ENCODE measurements at places on chromosomes 1 and 21.

DNA sequence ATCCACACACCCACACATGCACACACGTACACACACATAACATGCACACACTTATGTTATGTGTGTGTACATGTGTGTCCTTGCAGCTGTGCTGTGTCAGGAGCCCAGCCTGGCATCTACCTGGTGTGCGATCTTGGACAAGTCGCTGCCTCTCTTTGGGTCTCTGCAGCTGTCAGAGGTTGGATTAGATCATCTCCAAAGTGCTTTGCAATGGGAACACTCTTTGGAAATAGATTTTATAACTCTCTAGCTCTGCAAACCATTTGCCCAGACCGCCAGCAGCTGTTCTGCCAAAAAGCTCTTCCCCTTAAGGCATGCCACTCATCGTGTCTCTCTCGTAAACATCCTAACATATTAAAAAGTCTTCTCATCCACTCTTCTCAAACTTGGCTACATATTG lies 4.7 kb downstream of the PKP1 start:
- DNase-seq = no peak

DNA sequence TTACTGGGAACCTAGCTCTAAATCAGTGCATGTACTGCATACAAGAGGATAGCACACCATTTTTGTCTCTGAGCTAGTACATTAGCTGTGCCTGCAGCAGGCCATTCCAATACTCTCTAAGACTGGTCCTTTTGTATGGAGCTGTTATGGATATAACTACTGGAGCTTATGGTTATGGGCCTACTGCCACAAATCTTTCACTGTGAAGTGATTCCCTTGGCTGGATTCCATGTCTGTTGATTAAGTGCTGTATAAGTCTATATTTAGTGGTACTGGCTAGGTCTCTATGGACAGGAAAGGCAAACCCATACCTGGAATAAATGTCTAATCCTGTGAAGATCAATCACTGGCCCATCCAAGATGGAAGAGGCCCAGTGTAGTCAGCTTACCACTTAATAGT lies 12.0 kb downstream of the ZFYVE9 start:
- no peak for DNase-seq

- DNase-seq = no peak
Observed at GRCh38 chr1:223748773-223749733, 36.7 kb downstream of the CAPN2 start.

DNA sequence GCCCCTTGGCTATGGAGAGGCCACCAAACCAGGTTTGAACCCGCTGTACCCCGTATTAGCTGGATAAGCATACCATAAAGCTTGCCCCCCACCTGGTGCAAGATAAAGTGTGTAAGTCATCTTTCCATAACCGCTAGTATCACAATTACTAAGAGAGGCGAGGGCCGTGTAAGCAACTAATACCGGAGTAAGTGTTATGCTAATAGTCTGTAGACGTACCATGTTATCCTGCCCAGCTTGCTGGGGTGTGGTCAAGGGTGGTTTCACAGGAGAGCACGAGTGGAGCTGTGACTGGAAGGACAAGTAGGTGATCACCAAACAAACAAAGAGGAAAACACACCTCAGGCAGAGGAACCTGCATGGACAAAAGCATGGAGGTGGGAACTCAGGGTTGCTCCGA lies 3.6 kb upstream of the TNFRSF1B start:
- no peak for DNase-seq

- DNase-seq = no peak
Observed at GRCh38 chr1:38559446-38560165, 300.0 kb downstream of the RRAGC start.

DNA sequence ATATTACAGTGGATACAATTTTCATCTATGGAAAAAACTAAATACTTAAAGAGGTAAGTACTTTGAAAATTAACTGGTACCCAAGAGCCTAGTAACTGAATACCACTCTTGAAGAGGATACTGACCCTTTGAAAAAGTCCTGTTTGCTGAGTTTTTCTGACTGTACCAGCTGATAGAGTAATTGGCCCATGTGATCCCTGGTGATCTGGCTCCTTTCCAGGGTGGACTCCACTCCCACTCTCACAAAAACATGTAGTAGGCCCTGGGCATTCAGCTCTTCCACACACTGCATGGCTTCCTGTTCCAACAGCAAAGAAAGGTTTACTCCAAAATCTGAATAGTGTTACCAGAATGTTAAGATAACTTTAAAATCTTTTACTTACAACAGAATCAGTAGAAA lies 53.6 kb upstream of the HP1BP3 start:
- DNase-seq = no peak

DNA sequence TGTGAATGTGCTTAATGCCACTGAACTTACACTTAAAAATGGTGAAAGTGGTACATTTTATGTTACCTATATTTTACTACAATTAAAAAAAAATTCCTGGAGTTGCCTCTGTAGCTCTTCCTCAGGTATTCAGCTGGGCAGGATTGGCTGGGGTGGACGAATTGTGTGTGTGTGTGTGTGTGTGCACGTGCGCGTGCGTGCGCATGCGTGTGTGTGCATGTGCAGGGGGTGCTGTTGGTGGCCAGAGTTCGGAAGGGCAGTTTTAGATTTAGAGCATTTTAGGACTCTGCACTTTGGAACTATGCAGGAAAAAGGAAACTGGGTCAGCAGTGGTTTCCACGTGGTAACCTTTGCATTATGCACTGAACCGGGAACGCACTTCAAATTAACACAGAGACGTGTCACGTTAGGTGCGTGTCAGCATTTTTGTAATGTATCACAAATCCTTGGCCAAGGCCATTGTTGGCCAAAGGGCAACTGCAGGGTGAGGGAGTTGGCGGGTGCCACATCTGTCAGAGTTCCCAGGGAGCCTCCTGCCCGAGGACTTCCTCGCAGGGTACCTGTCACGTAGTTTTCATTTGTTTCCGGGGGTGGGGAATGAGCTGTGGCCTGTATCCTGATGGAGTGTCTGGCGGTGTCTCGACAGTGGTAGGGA lies 312.8 kb downstream of the CAMTA1 start:
- no peak for DNase-seq

DNA sequence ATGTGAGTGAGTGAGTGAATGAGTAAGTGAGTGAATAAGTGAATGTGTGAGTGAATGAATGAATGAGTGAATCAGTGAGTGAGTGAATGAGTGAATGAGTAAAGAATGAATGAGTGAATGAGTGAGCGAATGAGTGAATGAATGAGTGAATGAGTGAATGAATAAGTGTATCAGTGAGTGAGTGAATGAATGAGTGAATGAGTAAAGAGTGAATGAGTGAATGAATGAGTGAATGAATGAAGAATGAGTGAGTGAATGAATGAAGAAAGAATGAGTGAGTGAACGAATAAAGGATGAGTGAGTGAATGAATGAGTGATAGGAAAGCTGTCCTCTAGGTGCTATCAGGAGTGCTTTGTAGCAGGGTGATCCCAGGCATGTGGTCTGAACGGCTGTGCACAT lies 35.7 kb downstream of the CFAP74 start:
- no peak for DNase-seq

Measured in HFFc6 (cell line).